ENCODE measurements at places on chromosomes 3 and 15.

GRCh38 chr3:13206799-13207577 lies 133.8 kb upstream of the IQSEC1 start:
- DNase-seq: no peak

- no peak for DNase-seq
These were observed 1.5 kb upstream of the TM4SF19 start for GRCh38 chr3:196339493-196340254.

DNA sequence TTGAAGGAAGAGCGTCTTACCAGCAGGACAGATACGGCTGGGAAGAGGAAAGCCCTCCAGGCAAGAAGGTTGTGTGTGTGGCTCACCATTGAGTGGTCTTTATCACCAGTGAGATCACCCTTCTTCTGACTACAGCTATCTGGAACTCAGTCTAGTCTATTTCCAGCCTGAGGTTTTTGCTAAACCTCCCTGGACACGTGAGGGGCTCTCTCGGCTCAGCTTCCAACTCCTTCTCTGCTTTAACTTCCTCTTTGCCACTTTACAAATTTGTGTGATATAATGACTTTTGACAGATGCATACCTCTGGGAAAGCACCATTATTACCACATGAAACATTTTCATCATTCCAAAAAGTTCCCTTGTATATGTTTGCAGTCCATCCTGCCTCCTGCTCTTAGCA lies 15.3 kb upstream of the ROPN1 start:
- DNase-seq: no peak

- DNase-seq: no peak
These were observed 659 bp upstream of the ARRDC4 start for GRCh38 chr15:97959724-97960363.

DNA sequence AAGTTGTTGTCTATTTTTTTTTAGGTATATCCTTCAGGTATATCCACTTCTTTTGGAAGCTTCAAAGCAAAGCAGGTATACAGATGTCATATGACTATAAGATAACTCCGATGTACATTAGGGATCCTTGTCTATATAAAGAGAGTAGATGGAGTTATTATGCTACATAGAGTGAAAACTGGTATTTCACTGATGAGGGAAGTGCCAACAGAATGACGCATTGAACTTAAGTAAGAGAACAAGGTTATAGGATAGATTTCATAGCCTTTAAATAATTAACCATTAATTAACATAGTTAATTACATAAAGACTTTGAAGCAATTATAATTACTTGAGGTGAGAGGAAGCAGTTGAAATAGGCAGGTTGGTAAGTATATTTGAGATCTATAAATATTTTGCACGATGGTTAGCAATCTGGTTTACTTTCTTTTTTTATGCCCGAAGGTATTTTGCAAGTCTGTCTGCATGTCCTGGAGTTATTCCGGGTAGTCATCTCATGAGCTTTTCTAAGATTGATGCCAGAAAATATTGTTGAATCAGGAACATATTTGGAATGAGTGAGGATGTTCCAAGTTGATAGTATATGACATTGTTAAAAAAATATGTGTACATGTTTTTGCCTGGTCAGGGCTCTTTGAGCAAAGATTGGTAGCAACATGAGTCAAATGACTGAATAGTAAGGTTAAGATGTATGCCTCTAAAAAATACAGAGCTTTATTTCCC lies 299.5 kb upstream of the KCNMB2 start:
- DNase-seq: no peak

- no peak for DNase-seq
These were observed 5.7 kb upstream of the RPLP1 start for GRCh38 chr15:69446953-69447352.

- DNase-seq: peak; percentile 42
These were observed 39.3 kb downstream of the KLHL6 start for GRCh38 chr3:183515968-183516851.

DNA sequence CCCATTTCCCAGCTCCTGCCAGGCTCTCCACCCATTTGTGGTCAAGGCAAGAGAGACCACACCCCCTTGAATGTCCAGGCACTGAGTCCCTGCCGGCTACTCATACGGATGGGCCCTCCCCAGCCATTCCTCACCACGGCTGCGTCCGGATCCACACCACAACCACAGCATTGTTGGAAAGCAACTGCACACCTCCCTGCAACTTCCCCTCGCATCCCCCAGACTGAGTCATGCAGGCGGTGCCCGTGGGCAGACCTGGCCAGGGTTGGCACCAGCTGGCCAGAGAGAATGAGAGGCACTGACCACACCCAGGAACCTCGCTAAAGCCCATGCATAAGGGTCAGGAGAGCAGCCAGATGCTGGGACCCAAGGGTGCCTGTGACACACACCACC lies 30.5 kb downstream of the LOXL1 start:
- no peak for DNase-seq

DNA sequence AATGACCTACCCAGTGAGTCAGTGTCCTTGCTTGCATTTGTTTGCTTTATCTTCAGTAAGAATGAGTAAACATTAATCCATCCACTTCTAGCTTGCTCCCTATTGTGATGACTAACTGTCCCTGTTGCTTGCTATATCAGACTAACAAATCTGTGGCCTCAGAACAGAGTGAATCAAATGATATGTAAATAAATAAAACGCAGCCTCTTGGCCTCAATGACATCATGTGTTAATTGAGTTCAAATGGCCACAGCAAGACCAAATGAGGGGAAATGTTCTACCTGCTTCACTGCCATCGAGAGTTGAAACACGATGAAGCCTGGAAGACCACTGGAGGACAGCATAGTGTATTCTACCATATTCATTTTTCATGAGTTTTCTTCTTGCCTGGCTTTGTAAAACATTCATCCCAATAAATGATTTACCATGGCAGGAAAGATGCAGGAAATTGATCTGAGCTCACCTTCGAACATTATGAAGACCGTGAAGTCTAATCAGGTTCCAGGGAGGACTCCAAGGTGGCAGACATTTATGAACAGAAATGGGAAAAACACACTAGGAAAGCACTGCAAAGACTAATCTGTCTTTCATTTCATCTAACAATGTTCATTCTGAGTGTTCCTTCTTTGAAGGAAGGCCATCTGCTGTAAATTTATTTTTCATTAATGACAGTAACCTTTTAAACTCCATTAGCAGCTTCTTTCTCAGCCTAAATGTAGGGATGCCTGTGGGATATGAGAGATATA lies 1144.5 kb downstream of the TUSC7 start:
- DNase-seq: no peak

GRCh38 chr3:15428539-15428938 lies 1.1 kb downstream of the EAF1 start:
- DNase-seq: peak; percentile 38

GRCh38 chr15:48426941-48427340 lies 95.7 kb downstream of the DUT start:
- DNase-seq: no peak

DNA sequence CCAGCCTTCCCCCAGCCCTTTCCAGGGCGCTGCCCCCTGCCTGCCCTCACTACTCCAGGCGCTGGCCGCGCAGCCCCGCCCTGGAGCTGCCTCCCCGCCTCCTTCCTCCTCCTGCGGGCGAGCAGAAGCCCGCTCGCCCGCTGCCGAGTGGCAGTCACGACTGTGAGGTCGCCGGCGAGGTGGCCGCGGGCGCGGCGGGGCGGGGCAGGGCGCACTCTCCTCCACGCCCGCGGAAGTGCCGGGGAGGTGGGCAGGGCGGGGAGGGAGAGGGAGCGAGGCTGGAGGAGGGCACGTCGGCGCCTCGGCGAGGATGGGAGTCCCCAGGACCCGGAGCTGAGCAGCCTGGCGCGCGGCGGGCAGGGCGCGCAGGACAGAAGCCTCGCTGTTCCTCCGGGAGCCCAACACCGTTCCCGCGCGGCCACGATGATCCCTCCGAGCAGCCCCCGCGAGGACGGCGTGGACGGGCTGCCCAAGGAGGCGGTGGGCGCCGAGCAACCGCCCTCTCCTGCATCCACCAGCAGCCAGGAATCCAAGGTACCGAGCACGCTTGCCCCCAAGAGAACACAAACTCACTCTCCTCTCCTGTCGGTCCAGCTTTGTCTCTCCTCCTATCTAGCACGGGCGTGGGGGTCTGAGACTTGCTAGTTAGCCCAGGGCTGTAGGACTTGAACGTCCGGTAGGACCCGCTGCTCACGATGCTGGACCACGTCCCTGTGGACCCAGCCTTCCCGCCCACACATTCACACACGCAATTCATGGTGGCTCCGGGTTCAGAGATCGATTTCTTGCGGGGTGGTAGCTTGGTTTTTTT lies at the start of gene STAC:
STAC (plus strand) TSS at position 284 of the 811 bp plus-strand sequence; CDS start at position 424, 140 bp downstream.
- no peak for DNase-seq

DNA sequence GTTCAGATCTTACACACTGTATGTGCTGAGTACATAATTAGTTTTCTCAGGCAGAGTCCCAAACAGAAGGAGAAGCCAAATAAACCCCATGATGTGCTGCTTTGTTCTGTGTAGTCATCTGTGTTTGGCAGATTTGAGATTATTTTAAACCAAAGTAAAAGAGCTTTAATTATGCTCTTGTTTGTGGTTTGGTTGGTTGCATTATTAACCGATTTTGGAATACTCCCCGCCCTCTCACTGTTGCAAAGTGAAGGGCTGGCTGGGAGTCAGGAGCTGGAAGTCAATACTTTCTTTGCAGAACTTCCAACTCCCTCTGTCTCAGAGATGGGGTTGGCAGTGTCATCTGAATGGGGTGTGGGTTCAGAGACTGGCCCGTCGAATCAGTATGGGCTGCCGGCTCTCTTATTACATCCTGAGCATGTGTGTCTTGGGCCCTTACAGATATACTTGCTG lies 34.4 kb downstream of the SLCO3A1 start:
- no peak for DNase-seq

DNA sequence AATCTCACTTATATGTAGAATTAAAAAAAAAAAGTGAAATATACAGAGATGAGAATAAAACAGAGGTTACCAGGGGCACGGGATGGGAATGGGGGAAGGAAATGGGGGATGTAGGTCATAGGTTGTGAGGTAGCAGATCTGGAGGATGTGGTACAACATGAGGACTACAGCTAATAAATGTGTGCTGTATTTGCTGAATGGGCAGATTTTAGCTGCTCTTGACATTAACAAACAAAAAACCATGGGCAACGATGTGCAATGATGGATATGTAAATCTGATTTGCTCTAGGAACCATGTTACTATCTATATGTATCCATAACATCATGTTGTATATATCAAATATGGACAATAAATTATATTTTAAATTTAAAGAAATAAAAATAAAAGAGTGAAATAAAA lies 87.4 kb downstream of the FGF12 start:
- DNase-seq: no peak

- no peak for DNase-seq
These were observed 24.8 kb downstream of the ZBTB38 start for GRCh38 chr3:141392897-141393734.

GRCh38 chr3:15032650-15033049 lies 32.5 kb downstream of the MRPS25 start:
- no peak for DNase-seq

DNA sequence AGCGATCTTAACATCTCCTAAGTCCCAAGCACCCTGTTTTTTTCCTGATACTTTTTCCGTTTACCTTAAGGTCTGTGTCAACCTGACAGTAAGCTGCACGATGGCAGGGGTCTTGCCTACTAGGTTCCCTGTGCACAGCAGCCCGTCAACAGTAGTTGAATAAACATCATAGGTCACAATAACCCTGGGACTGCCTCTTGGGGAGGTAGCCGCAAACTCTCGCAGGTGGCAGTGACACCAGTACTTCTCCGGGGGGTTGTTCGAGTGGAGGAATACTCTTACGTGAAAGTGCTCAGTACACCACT lies 365 bp upstream of the PDCD6IP start:
- no peak for DNase-seq

GRCh38 chr15:58147171-58147611 lies 9.0 kb downstream of the AQP9 start:
- no peak for DNase-seq

DNA sequence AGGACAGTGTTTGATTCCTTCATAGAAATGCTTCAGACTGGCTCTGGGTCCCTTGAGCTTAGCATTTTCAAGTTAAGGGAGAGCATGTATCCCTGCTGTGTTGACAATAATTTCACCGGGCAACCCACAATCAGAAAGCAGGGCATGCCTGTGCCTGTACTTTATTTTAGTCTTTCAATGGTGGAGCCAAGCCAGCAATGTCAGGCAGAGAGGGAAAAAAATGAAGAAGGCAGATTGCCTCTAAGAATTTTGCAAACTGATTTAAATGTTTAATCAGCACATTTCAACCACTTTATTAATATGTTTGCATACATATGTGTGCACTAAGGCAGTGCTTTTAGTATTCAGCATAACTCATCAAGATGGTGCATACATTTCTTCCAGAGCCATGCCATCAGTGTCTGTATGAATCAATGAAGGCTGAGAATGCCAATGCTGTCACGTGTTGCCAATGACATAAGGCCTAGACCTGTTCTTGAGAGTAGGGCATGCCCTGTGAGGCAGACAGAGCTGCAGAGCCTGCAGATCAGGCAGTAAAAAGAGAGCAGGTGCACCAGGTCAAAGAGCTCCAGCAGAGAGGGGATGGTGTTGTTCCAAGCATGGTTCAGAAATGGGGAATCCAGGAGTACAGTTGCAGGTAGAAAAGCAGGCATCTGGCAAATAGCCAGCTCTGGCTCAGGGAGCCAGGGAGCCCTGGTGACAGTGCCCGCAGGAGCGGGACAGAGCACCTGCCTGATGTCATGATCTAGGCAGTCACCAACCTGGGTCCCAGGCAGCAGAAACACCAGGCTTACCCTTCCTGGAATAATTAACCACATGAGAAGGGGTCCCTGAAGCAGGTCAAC lies 508.5 kb downstream of the GABRG3 start:
- DNase-seq: no peak

- DNase-seq: no peak
These were observed 6.9 kb downstream of the PRICKLE2 start for GRCh38 chr3:64218329-64218728.

DNA sequence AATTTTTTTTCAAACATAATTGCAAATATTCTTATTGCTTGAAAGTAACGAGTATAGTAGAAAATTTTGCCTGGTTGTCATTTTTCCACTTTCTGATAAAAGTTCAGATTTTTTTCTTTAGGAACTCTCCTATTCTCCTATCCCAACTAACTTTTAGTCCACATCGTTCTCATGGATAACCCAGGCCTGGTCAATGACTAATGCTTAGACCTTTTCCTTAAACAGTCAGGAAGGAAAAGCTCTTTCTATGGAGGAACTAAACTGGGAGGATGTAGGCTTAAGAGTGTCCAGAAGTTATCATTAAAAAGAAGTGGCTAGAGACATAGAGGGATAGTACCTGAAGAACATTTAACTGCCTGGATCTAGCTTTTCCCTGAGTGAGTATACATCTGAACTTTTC lies 26.7 kb downstream of the CIP2A start:
- no peak for DNase-seq

GRCh38 chr3:12822725-12823373 lies 18.5 kb downstream of the RPL32 start:
- no peak for DNase-seq

DNA sequence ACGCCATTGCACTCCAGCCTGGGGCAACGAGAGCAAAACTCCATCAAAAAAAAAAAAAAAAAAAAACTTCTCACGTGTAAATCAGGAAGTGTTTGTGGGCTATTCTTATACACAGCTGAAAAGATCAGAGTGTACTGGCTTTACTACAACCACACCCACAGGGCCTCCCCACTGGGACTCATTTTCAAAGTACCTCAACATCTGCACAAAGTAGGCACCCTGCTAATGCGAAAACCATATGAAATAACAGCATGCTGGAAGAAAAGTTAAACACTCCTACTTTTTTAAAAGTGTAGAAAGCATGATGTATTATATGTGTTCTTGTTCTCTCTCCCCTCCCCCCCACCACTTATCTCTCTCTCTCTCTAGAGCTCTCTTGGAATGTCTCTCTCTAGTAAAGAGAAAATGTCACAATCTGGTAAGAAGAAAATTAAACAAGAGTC lies 11.1 kb downstream of the UACA start:
- DNase-seq: no peak
